ENCODE measurements at places on chromosomes 5 and 9. TPM values are rescaled to one million over a fixed set of nuclear protein-coding genes. Genes with fewer than 3 reads are reported as not detected.

The CNOT6 gene
- 38.2 TPM for total RNA-seq

The CDKN2B gene
- 4.7 TPM for total RNA-seq

The TLX3 gene
- total RNA-seq: not detected

The LPAR1 gene
- total RNA-seq: 30.9 TPM

The GKAP1 gene
- total RNA-seq: 0.41 TPM

The CAMK2A gene
- total RNA-seq: 0.04 TPM

DNA sequence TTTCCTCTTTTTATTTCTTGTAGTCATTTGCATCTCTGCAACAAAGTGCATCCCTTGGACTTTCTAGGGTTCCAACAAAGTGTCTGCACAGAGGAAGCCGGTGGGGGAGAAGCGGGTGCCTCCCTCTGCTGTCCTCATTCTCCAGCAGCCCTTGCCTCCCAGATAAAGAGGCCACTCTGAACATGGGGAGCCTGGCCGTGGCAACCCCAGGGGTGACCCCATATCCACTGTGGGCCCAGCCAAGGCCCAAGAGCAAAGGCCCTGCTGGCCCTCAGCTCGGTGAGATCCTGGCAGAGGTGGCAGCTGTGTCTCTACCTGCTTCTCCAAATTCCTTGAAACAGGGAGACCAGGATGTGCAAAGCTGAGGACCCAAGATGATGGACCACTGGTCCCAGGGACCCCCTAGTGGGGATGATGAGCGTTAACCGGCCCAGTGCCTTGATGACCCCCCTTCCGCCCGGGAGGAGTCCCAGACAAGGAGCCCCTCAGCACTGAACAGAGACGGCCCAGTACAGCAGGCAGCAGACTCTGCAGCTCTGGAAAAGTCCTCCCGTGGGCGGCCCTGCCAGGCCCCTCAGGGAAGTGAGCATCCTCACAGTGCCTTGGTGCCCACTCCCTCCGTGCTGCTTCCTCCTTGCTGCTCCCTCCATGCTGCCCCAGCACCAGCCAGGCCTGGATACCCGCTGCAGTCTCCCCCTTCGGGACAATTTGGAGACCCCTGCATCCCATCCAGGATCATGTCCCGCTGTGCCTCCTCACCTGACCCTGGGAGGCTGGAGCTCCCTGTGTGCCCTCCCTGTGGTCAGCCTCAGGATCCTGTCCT lies 62.5 kb downstream of the MRPL36 start:
- no peak for DNase-seq

- peak; percentile 28 for DNase-seq
Observed at GRCh38 chr9:4220346-4220745, 79.5 kb downstream of the GLIS3 start.

DNA sequence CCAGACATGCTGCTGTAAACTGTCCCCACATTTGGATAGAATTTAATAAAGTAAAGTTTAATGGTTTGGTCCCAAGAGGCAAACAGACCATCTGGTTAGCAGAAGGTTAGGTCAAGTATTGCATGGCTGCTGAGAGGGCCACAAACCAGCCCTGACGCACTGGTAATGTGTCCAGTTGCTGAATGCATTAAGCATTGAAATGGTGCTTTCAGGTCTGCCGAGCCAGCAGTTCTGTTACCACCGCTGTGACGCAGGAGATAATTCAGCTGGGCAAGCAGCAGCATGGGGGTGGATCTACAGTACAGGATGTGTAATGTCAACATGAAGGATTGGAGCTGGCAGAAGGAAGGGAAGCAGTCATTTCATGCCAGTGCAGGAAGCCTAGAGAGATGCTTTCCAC lies 16.0 kb downstream of the ZNF462 start:
- peak; percentile 90 for DNase-seq

GRCh38 chr5:40154194-40154593 lies 525.5 kb upstream of the PTGER4 start:
- no peak for DNase-seq

GRCh38 chr9:137252555-137253506 lies 1.7 kb downstream of the STPG3 start:
- DNase-seq: no peak

GRCh38 chr5:6686915-6687409 lies 26.3 kb upstream of the TENT4A start:
- peak; percentile 19 for DNase-seq

DNA sequence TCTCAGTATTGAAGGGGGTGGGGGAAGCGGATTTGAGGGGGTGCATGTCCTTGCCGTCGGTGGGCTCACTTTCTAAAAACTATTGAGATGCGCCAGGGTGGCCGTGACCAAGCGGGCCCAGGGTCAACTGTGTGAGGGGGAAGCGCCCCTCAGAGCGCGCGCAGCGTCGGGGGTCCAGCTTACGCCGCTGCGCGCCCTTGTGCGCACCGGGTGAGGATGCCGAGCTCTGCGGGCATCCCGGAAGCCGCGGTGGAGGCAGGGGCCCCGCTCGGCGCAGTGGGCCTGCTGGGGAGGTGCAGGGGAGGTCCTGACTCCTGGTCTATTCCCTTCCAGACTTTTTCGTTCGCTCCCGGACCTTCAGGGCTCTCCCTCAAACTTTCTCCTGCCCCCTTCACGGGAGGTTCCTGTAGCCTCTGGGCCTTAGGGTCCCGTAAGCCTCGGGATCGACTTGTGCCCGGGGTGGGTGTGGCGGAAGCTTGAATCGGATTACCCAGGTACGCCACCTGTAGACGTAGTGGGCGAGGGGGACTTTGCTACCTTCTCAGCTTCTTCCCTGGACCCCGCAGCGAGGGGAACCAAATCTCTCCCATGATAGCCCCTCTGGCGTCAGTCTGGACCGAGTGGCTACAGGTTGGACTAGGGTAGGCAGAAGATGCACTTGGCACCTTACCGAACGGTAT lies 2.5 kb upstream of the PRDM6 start:
- no peak for DNase-seq

- DNase-seq: peak; percentile 36
Observed at GRCh38 chr5:145347026-145347616, 488.0 kb downstream of the PRELID2 start.

- DNase-seq: peak; percentile 37
Observed at GRCh38 chr9:110443866-110444220, 106.2 kb upstream of the TXNDC8 start.

DNA sequence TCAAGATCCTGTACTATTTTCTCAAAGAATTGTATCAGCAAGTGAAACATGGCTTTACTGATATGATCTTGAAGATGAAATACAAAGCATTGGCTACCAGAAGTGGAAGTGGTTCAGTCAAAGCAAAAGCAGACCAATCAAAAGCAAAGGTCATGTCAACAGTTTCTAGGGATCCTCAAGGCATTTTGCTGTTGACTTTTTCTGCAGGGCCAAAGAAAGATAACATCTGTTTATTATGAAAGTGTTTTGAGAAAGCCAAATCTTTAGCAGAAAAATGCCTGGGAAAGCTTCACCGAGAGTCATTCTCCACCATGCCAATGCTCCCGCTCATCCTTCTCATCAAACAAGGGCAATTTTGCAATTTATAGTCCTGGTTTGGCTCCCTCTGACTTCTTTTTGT lies 90.3 kb upstream of the ACO1 start:
- no peak for DNase-seq

DNA sequence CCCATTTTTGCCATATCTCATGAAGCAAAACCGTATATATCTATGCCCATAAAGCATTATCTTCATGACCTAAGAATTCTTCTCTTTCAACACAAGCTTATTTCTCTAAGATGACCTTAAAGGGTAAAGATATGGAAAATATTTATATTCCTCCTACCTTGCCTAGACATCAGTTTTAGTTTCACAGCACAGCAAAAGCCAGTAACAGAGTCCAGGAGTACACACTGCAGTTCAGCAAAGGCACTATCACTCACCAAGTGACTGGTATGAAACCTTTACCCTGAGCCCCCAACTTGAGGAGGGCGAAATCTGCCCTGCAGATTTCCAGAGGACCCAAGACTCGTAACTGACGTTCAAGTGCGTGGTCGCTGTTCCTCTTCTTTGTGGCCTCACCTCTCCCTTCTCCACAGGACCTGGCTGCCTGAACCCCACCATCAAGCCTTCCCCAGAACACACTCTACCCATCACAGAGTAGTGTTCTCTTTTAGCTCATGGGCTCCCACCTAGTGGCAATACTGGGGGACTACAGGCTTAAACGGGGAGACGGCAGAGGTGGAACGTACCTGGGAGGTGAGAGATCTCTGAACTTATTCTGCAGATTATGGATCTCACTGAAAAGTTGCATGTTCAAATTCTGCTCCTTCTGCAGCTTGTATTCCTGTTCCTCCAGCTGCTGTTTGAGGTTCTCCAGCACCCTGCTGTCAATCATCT lies 141.0 kb downstream of the CDK5RAP2 start:
- DNase-seq: no peak

GRCh38 chr5:102036927-102037326 lies 259.2 kb downstream of the SLCO4C1 start:
- DNase-seq: no peak

DNA sequence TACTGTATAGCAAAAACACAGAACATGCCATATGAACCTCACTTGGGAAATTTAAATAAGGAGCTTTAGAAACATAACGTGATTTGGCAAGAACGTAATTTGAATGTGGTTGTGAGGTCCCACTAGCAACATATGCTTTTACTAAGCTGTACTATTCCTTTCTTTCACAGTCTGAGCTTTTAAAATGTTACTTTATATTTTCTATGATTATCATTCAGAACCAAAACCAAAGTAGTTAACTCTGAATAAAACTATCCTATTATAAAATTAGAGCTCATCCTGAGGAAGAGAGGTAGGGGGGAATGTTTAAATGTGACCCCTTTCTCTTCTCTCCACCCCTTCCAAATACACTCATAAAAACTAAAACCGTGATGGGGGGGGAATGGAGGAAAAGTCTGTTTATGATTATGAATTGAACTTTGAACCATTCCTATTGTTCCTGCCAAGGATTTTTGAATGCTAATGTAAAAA lies 435.7 kb downstream of the NFIB start:
- DNase-seq: no peak

- no peak for DNase-seq
Observed at GRCh38 chr9:92976431-92976830, 29.1 kb downstream of the FGD3 start.

GRCh38 chr9:16527573-16527972 lies 342.9 kb downstream of the BNC2 start:
- no peak for DNase-seq
